ENCODE measurements at places on chromosomes 2 and 18. TPM values are rescaled to one million over a fixed set of nuclear protein-coding genes. Genes with fewer than 3 reads are reported as not detected.

DNA sequence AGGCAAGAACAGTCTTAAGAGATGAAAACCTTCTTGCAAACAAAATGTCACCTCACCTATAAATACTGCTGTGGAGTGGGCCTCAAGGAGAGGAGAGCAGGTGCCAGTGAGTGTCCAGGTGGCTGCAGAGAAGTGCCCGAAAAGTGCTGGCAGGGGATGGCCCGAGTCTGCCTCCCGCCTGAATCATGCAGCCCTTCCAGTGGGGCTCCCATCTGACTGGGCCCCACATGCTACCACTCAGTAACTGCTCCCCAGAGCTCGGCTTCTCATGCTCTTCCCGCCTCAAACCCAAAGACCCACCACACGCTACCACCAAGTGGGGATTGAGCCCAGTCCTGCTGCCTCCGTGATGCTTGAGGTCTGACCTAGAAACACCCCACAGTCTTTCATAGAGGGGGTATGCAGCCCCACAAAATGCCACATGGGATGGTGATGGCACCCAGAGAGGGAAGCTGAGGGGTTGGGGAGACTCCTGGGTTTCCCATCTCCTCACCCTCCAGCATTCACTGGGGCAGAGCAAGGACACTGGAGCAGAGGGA lies 7.4 kb downstream of the HS6ST1 start:
- no peak for DNase-seq
- H3K4me3 ChIP-seq, result no peak overlapping the region
- H3K27ac ChIP-seq, result no peak overlapping the region
- H3K4me1 ChIP-seq, result peaks cover 88% of the 10 kb centered on the region
- H3K36me3 ChIP-seq, result no peaks in the 10 kb centered on the region

DNA sequence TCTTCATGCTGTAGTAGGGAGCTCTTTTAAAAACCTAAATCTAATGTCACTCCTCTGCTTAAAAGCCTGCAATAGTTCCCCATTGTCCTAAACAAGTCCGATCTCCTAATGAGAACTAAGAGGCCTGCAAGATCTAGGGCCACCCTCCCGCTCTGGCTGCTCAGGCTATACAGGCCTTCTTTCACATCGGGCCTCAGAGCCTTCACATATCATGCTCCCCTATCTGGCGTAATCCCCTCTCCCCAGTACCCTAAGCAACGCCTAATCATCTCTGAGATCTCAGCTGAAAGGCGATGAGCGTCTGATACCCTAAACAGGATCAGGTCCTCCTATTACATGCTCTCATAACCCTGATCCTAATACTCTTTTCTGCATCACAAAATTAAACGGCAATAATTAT lies 1.9 kb downstream of the MAP4K3 start:
- H3K36me3 ChIP-seq, result no peaks in the 10 kb centered on the region
- peaks cover 72% of the 10 kb centered on the region for H3K4me1 ChIP-seq
- no peak for DNase-seq
- H3K27me3 ChIP-seq, result no peaks in the 10 kb centered on the region

DNA sequence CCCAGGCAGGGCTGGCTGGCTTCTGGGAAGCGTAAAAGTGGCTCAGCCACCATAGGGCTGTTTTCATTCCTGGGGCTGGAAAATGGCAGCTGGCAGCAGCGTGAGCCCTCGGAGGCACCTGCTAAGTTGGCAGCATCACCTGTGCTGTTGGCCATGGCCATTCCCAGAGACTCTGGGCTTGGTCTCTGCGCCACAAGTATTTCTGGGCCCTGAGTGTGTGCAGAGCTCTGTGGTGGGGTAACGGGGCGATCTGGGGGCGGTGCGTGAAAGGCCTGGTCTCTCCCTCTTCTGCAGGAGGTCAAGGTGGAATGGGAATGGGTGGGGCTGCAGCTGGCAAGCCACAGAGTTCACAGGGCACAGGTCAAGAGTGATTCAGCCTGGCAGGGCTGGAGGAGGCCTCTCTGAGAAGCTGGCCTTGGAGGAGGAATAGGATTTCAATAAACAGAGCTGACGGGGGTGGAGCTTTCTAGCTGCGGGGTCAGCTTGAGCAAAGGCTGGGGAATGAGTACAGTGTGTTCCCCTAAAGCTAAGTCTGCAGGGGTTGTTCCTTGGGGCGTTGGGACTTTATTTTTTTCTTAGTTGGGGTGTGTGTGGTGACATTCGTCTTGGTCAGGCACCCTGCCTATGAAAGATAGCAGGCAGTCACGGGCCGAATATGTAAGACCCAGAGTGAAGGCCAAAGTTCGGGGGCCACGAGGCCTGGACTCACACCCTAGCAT lies 10.3 kb upstream of the NTSR2 start:
- H3K4me1 ChIP-seq, result peaks cover 64% of the 10 kb centered on the region
- H3K36me3 ChIP-seq, result no peaks in the 10 kb centered on the region
- H3K27me3 ChIP-seq, result no peaks in the 10 kb centered on the region
- DNase-seq, result peak; percentile 88

- no peaks in the 10 kb centered on the region for H3K4me1 ChIP-seq
- no peak for DNase-seq
- no peaks in the 10 kb centered on the region for H3K27me3 ChIP-seq
Measured at GRCh38 chr2:27591745-27592144, 8.9 kb downstream of the ZNF512 start.

GRCh38 chr2:12979066-12979465 lies 262.3 kb downstream of the TRIB2 start:
- no peak for DNase-seq
- no peaks in the 10 kb centered on the region for H3K27me3 ChIP-seq
- no peak overlapping the region for H3K27ac ChIP-seq
- H3K36me3 ChIP-seq, result no peaks in the 10 kb centered on the region

DNA sequence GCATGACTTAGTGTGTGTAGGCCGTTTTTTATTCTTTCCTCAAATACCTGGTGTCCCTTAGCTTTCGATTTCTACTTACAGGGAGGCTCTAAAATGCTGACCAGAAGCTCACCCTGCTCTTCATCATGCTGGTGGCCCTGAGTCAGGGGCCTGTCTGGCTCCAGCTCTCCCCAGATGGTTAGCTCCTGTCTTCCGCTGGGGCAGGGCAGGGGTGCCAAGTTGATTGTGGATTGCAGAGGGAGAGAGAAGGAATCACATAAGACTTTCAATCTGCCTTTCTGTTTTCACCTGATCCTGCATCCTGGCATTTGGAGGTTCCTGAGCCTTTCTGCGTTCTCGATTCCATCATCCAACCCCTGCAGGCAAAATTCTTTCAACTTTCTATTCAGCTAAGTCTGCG lies 4.2 kb downstream of the CIB4 start:
- H3K27ac ChIP-seq, result no peak overlapping the region
- DNase-seq, result no peak
- no peak overlapping the region for H3K4me3 ChIP-seq
- H3K27me3 ChIP-seq, result no peaks in the 10 kb centered on the region
- H3K4me1 ChIP-seq, result no peaks in the 10 kb centered on the region
- H3K36me3 ChIP-seq, result no peaks in the 10 kb centered on the region

GRCh38 chr2:143321994-143322393 lies 192.8 kb downstream of the ARHGAP15 start:
- no peaks in the 10 kb centered on the region for H3K36me3 ChIP-seq
- H3K27ac ChIP-seq, result no peak overlapping the region
- no peaks in the 10 kb centered on the region for H3K27me3 ChIP-seq
- H3K4me3 ChIP-seq, result no peak overlapping the region
- DNase-seq, result no peak

C2orf78 gene
- total RNA-seq, result 0.16 TPM

DNA sequence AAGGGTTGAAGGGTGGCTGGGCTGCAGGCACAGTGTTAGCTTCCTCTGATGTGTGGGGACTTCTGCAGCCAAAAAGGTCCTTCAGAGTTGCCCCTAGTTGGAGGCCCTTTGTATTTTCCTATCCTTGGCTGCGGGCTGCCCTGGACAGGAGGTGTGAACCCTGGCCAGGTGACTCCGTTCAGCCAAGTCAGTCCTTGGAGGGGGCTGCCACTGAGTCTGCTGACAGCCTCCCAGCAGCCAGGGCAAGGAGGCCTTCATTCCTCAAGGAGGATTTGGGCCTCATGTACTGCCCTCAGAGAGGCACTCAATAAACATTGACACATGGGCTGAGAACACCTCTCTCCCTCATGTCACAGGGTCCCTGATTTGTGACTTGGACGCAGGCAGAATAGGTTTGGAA lies 62.4 kb downstream of the MAPK4 start:
- no peaks in the 10 kb centered on the region for H3K27me3 ChIP-seq
- no peak overlapping the region for H3K4me3 ChIP-seq
- no peaks in the 10 kb centered on the region for H3K4me1 ChIP-seq
- no peak overlapping the region for H3K27ac ChIP-seq
- no peak for DNase-seq
- H3K36me3 ChIP-seq, result no peaks in the 10 kb centered on the region

DNA sequence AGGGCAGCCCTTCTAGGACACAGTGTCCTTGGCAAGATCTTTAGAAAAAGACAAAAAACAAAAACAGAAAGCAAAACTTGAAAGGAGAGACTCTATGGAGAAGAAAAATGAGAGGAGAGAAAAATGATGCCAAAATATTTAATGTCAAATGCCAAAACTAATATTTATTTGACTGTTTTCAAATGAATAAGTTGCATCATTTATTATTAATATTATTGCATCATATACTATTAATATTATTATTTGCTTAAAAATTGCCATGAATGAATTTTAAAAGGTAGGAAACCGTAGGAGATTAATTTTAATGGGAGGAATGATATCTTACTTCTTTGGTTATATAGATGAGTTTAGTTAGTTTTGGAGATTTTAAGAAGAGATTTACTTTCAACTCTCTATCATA lies 144.3 kb downstream of the DAW1 start:
- H3K27ac ChIP-seq, result no peak overlapping the region
- no peaks in the 10 kb centered on the region for H3K27me3 ChIP-seq
- H3K36me3 ChIP-seq, result no peaks in the 10 kb centered on the region
- no peak for DNase-seq
- no peaks in the 10 kb centered on the region for H3K4me1 ChIP-seq
- no peak overlapping the region for H3K4me3 ChIP-seq

GRCh38 chr2:240974771-240975572 lies 23.4 kb upstream of the SNED1 start:
- peaks cover 7% of the 10 kb centered on the region for H3K27me3 ChIP-seq
- no peaks in the 10 kb centered on the region for H3K36me3 ChIP-seq
- no peak overlapping the region for H3K4me3 ChIP-seq

DNA sequence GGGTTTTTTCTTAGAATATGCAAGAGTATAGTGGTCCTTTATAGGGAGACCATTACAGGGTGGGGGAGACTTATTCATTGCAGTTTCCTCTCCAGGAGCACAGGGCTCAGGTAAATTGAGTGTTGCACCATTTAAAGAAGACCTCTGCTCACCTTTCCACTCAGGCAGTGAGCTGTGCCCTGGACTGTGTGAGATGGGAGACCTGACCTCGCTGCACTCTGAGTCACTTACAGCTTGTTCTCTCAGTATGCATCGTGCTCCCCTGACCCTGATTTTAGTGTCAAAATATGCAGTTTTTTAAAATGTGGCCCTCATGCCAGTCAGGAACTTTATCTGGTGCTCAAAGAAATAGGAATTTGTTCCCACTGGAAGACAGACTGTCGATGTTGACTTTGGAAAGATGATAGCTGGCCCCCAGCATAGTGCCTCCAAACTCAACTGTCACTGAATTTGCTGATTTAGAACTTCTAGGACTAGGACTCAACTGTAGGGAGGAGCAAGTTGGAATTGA lies 146.7 kb upstream of the EPAS1 start:
- no peaks in the 10 kb centered on the region for H3K4me1 ChIP-seq
- no peaks in the 10 kb centered on the region for H3K27me3 ChIP-seq
- H3K27ac ChIP-seq, result no peak overlapping the region
- H3K4me3 ChIP-seq, result no peak overlapping the region

BBS5 gene
- 8.7 TPM for total RNA-seq

FMNL2 gene
- total RNA-seq, result 13.8 TPM

All from gastrocnemius medialis (tissue), 4 donors.